Pulmonary artery endothelial cell (primary cell): ENCODE measurements at places on chromosomes 4 and X. TPM values are rescaled to one million over a fixed set of nuclear protein-coding genes. Genes with fewer than 3 reads are reported as not detected.

Gene MED14
- total RNA-seq, result 14.6 and 16.6 TPM in 2 replicates

DNA sequence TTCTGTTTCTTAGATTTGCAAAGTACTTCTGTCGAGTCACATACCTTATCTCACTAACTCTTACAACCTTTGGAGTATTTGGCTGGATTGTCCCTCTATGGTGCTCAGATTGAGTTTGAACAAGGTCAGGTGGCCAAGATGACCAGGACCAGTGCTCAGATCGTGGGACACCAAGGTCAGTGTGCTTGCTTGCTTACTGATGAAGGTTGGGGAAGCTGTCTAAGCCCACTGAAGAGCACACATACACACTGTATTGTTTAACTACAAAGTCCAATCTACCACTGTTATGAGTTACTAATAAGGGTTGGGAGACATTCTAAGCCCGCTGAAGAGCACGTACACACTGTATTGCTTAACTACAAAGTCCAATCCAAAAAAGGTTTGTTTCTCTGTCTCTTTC lies 53.7 kb downstream of the TAB3 start:
- DNase-seq, result no peak

- DNase-seq, result no peak
Measured at GRCh38 chr4:95092766-95093165, 335.0 kb downstream of the BMPR1B start.

Gene ASMT
- not detected in 2 replicates for total RNA-seq

DNA sequence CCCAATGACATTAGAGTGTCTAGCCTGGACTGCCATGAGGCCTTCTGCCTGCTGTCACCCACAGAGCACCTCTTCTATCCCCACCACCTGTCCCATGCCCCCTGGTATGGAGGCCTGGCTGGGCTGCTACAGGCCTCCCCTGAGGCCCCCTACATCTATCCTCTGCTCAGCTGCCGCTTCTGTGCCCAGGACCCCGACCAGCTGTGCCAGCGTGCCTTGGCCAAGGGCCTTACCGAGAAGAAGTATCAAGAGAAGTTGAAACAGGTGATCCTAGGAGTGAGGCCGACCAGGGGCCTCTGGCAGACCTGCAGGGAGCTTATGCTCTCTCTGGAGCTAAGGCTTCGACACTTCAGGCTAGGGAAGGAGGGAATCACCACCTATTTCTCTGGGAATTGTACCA lies 21.7 kb upstream of the TECRL start:
- DNase-seq, result no peak

DNA sequence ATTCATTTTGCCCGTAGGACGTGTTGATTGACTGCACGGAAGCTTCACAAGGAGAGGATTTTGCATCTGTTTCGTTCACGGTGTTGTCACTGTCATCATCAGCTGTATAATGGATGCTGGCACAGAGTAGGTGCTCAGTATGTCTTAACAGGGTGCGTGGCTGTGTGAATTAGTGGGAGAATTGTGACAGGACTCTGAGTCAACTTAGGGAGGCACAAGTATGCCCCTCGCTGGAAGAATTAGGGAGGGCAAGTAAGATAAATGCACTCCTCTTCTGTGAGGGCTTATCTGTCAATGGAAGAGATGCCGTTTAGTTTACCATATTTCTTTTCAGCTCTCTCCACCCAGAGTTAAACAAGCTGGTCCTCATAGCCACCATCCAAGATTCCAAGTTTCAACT lies 107.2 kb downstream of the TRIML1 start:
- no peak for DNase-seq

DNA sequence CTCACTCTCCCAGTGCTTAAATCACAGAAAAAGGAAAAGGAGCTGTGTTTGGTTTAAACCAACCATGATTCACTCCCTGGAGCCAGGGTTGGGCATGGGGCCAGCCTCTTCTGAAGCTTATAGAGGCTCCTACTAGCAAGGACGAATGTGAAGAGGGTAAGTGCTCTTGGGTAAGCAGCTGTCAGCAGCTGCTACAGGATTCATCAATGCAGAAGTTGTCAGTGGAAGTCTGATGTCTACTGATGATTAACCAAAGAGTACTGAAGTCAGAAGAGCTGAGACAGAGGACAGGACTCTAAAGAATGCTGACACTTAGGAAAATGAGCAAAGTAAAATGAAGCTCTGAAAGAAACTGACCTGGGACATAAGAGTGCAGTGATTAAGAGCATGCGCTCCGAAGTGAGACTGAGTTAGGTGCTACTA lies 32.7 kb upstream of the JADE1 start:
- DNase-seq, result peak; percentile 10

GRCh38 chr4:37659696-37660095 lies 26.5 kb downstream of the RELL1 start:
- DNase-seq, result no peak

DNA sequence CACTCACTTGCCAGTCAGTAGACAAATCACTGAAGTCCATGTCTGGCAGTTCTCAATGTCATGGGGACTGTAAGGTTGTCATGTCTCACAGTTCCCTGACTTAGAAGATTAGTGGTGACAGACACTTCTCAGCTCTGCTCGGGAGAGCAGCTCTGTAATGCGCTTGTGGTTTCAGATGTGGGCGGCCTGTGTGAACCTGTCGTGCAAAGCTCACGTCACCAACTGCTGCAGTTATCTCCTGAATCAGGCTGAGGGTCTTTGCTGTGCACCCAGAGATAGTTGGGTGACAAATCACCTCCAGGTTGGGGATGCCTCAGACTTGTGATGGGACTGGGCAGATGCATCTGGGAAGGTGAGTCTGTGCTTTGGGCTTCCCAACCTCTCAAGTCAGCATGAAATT lies at the start of gene IL9R:
Gene IL9R, plus strand, starts transcription at position 261 of the 400 bp plus-strand sequence. Its CDS starts 64 bp downstream, at position 325.
- no peak for DNase-seq

Gene RAB33A
- 0.59 and 0.60 TPM in 2 replicates for total RNA-seq

GRCh38 chr4:156733582-156733981 lies 238.0 kb downstream of the PDGFC start:
- no peak for DNase-seq

DNA sequence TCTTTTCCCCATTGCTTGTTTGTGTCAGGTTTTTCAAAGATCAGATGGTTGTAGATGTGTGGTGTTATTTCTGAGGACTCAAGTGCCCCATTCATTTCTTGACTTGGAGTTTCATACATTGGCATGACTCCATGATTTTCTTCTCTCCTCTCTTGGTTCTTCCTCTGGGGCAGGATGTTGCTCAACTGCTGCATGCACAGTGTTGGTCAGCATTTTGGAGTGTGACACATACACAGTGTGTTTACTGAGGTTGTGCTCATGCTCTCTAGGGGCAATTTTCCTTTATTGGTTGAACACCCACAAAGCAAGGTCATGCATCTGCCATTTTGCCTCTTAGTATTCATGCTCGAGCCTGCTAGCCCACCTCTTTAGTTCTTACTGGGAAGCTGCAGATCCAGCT lies 1993.8 kb downstream of the ARAP2 start:
- no peak for DNase-seq

DNA sequence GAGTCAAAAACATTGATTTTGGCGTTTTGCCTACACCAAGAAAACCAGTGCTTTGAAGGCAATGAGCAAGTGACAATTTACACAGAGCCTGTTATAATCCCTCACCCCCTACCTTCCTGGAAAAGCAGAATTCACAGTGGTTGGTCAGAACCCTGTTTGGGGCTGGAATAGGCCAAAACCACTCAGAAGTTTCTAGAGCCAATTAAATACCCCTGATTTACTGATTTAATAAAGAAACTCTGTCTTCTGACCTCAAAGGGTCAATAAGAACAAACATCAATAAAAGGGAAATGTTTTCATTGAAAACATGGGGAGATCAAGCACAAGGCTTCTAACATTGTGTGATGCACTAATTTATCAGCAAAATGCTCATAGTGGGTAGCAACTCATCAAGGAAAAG lies 116.3 kb downstream of the UNC5C start:
- no peak for DNase-seq

DNA sequence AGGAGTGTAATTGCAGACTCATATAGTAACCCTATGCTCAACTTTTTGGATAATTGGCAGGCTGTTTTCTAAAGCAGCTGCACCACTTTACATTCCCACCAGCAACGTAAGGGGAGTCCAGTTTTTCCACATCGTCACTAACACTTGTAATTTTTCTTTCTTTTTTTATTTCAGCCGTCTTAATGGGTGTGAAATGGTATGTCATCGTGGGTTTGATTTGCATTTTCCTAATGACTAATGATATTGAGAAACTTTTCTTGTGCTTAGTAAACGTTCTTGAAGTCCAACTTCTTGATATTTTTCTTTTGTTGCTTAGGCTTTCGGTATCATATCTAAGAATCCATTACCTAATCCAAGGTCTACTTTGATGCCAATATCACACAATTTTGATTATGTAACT lies 95.3 kb upstream of the IL1RAPL1 start:
- no peak for DNase-seq

DNA sequence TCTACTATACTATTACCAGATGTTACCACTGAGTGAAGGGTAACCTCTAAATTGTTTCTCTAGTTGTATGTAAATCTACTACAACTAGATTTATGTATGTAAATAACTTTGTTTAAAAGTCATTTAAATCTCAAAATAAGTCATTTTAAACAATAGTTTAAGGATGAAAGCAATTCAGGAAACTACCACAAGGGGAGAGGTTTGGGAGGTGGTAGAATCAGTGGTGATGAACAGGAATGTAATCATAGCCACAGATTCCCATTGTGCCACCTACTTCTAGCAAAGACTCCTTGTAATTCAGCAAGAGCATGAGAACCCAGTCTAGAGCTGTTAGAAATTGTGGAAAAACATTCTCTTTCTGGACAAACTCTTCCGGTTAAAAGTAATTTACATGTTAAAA lies 234.6 kb downstream of the SLC7A11 start:
- DNase-seq, result no peak

DNA sequence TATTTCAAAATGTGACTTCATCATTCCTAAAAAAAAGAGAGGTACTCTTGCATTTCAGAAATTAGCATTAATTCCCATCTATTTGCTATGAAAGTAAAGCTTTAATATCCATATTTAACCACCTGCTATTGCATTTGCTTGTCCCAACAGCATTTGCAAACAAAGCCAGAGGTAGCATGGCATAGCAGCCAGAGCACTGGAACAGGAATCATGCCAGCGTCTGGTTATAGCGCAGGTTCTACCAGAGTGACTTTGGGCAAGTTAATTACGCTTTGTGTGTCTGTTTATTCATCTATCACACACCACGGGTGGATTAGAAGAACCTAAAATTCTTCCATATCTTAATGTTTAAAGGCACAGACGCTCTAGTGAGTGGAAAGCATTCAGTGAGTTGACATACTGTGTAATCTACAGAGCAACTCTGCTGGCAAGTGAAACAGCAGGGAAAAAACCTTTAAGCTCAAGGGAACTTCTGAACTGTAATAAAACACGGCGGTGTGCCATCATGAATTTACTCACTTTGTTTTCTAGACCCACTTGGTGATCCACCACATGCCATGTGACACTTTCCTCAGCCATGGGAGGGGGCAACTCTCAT lies 76.6 kb upstream of the QRFPR start:
- DNase-seq, result no peak

GRCh38 chr4:6195602-6196319 lies 4.6 kb downstream of the JAKMIP1 start:
- no peak for DNase-seq

DNA sequence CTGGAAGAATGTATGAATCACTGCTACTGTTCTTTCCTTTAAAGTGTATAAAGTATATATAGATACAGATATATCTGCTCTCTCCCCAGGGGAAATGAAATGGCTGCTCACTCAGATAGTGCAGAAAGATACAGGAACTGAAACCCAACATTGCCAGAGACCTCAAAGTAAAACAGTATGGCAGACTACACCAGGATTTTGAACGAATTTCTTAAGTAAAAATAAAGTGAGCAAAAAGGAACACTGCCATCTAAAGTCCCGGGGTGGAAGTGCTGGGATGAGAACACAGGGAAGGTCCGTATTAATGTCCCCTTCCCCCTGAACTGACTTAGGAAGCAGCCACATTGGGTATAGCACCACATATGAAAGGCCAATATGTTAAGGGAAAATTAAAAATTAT lies 93.4 kb downstream of the TMA16 start:
- DNase-seq, result no peak

Gene C1QTNF7
- under 0.01 TPM in 1 of 2 replicates, not detected in the other for total RNA-seq

GRCh38 chrX:135489542-135489941 lies 30.9 kb upstream of the INTS6L start:
- no peak for DNase-seq

Gene ITM2A
- 1.5 and 15.4 TPM in 2 replicates for total RNA-seq

DNA sequence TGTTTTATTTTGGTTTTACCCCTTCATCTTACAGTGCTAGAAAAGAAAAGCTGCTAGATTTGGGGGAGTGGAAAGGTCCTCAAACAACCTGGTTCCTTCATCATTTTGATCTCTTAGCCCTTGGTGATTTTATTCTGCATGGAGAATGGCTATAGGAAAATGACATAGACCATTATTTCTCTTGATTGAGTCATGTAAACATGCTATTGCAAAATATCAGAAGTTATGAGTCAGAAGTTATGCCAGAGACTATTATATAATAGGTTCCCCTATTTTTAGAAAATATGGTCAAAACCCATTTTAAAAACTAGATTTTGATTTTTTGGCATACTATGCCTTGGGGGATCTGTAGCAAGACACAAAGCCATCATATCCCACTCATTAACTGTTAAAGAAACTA lies 83.7 kb upstream of the FAM9C start:
- no peak for DNase-seq

GRCh38 chr4:121734571-121734970 lies 30.4 kb downstream of the SMIM43 start:
- DNase-seq, result no peak

DNA sequence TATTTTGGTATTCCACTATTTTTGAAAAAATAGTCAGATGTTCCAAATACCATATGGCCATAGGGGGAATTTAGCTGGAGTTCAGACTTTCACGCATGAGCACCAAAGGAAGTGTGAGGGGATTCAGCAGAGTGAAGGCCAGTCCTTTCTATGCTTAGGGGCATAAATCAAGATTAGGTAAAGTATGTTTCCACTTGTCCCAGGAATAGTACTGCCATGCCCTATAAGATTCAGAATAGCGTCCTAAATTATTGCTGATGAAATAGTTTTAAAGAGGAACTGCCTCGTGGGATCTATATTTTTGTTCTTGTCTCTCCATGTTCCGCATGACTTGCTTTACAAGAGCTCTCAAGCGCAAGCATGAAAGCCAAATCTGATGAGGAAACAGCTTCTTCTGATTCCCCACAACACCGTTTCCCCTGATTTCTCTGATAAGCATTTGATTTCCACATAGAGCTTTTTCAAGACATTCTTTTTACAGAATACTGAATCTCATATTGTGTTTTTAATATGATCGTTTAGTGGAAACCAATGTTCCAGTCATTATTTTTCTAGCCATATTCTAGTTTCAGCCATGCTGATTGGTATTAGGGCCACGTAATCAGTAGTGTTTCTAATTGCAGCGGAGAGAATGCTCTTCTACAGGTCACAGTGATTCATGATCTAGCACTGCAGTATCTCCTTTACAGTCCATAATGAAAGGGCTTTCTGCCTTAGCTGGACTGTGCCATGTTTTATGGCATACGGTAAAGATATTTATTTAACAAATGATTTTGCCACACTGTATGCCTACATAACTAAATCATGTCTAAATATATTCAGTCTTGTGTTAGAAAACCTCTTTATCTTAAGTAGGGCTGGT lies 492.3 kb downstream of the CENPC start:
- DNase-seq, result no peak

Gene ENAM
- not detected in 2 replicates for total RNA-seq
